Right forelimb (tissue), 1 donor: ENCODE measurements at places on chromosomes 12 and 14.

DNA sequence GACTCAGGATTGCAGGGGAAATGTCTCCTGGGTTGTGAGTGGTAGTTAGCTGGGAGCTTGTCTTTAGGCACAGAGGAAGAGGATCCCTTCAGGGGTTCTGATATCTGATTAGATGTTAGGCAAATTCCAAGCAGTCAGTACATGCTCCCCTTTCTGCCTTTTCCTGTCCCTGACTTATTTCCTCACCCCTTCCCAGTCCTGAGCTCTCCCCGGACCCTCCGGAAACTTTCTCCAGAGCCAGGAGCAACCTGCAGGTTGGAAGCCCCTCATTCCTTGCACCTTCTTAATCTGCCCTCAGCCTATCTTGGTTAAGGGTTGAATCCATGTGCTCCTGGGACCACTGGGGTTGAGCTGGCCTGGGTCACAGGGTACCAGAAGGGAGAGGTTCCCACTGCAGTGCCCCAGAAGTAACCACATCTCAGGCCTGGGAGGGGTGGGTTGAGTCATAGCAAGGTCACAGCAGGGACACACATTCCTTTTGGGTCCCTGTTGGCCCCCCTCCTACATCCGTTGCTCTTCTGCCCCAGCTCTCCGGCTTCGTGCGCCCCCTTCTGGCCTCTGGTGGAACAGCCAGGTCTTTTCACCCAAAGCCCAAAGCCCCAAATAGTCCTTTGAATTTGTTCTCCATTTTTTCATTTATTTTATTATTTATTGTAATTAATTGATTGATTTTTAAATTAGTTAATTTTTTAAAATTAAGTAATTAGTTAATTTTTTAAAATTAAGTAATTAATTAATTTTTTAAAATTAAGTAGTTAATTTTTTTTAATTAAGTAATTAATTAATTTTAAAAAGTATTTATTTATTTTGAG lies 1.8 kb downstream of the IGFBP6 start:
- DNase-seq, result peak; percentile 94

DNA sequence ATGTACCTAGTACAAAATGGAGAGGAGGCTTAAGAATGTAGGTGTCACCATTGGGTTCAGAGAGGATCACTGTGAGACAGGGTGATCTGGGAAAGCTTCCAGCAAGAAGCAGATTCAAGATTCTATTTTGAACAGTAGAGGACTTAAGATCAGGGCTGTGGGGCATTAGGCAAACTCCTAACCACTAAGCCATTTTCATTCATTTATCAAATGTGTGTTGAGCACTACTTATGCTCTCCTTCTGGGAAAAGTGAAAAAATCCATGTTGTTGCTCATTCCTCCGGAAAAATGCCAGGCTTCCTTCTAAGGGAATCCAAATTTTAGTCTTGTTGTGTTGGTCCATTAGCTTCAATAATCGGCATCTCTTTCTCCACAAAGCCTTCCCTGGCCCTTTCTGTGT lies 163.4 kb downstream of the NUAK1 start:
- DNase-seq, result no peak

- no peak for DNase-seq
These were observed 112.1 kb downstream of the DPF3 start for GRCh38 chr14:72781561-72782508.

- no peak for DNase-seq
These were observed 150.1 kb downstream of the SLC38A4 start for GRCh38 chr12:46675736-46676135.

GRCh38 chr12:84157170-84157569 lies 755.4 kb downstream of the SLC6A15 start:
- no peak for DNase-seq

DNA sequence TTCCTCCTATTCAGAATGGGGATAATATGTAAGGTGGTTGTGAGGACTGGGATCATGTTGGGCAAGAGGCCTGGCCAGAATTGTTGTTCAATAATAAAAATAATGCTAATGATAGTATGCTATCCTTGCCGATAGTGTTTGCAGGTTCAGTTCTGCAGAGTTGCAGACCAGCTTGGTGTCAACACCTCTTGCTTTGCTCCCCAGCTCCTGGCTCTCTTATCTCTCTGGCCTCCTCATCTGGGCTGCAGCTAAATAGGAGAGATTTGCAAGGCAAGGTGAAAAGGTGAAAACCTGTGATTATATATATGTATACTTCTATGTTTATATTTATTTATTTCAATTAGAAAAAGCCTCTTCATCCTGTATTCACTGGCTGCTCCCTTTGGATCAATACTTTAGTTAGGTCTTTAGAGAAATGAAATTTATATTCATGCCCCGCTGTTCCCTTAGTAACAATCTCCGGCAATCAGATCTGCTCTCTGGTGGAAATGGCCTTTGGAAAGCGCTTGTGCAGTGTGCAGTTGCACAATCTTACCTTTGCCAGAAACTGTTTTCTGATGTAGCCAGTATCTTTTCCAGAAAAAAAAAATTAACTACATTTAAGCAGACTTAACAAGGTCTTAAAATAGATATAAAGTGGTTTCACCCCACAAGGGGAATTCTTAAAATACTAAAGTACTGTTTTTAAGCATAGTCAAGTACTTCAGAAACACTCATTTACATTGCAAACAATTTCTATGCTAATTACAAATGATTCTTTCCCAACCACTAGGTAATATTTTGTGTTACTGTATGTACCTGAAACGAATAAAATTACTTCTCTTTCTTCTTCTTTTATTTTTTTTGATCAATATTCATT lies 19.1 kb upstream of the ACVR1B start:
- no peak for DNase-seq

DNA sequence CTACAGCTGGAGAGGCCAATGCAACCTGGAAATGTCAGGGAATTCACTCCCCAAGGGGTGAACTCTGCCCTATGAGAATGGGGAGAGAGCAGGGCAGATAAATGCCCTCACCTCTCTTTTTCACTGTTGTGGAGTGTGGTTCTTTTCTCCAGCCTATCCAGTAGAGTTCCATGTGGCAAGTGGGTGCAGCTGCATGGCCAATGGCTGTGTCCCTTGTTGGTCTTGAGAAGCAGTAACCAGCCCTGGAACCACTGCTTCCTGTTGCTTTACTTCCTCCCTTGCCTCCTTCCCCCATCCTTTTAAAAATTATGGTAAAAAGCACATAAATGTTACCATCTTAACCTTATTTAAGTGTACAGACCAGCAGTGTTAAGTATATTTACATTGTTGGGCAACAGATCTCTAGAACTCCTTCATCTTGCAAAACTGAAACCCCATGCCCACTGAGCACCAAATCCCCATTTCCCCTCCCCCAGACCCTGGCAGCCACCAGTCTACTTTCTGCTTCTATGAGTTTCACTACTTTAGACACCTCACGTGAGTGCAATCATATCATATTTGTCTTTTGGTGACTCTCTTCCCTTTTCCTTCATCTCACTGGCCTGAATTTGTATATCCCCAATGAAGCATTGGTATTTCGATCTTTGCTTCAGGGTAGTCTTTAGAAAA lies 77.0 kb upstream of the GRIP1 start:
- no peak for DNase-seq

DNA sequence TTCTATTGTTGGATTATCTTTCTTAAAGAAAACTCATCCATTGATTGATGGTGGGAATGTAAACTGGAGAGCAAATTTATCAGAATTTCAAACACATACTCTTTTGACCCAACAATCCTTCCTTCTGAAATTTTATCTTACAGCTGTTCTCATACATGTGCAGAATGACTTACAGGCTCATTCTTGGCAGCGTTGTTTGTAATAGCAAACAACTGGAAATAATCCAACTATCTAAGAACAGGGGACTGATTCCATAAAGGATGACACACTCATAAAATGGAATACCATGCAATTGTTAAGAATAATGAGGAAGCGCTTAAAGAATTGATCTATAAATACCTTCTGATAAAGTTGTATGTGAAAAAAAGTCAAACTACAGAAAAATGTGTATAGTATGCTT lies 24.0 kb downstream of the RHOJ start:
- DNase-seq, result no peak

GRCh38 chr12:94637390-94638113 lies 12.8 kb downstream of the TMCC3 start:
- DNase-seq, result no peak

DNA sequence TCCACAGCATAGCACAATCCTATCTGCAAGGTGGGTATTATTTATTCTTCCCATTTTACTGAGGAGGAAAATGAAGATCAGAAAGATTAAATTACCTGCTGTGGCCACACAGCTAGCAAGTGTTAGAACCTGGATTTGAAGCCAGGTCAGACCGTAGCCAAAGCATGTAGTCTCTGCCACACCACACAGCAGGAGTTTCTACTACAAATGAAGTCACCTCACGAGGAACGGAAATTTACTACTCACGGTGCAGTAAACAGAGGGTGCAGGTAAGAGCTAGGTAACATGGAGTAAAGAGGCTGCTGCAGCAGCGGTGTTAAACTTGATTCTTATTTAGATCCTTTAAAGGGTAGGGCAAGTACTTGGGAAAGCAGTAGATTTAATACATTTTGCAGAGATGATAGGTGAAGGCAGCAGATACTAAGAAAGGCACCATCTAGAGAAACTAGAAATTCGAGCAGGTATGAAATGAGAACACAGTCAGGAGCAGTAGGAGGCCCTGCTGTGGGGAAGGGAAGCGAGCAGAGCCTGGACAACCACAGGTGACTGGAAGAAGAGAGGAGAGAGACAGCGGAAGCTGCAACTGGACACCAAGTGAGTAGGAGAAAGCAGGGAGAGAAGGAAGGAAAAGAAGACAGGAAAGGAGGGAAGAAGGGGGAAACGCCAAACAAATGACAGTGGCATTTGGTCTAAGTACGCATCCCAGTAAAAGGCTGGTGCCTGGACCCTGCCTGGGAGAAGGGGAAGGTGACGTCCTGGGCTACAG lies 21.5 kb downstream of the SPTB start:
- DNase-seq, result no peak

GRCh38 chr12:62758216-62758615 lies 176.7 kb downstream of the PPM1H start:
- DNase-seq, result no peak

- DNase-seq, result no peak
These were observed 65.6 kb downstream of the FERMT2 start for GRCh38 chr14:52885230-52885629.

DNA sequence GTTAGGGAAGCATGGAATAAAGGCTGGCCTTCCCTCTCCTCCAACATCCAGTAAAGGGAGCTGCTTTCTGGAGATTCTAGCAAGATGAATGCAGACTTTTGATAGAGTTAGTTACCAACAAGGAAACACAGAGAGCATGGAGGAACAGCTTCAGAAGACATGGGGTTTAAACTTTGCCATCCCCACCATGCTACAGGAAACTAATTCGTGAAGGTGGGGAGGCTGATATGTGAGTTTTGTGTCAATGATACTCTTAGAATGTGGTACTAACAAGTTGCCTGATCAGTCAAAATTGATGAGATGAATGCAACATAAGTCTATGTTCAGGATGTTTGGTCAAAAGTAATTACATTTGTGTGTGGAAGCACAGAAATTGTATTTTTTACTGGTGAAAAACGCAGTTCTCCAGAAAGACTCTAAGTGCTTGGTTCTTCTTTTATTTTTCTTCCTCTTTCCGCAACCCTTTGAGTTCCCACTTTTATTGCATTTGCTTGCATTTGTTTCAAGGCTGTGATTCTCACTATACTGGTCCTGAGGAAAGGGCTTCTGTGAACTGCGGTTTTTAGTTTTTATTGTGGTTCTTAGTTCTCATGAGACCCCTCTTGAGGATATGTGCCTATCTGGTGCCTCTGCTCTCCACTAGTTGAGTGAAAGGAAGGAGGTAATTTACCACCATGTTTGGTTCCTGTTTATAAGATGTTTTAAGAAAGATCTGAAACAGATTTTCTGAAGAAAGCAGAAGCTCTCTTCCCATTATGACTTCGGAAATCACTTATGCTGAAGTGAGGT lies at the start of gene CLEC4A:
Gene CLEC4A, plus strand, starts transcription at position 494 of the 789 bp plus-strand sequence. Its CDS starts 262 bp downstream, at position 756.
- DNase-seq, result no peak

- no peak for DNase-seq
These were observed 24.3 kb downstream of the BTBD6 start for GRCh38 chr14:105272623-105273022.

GRCh38 chr12:70698345-70698744 lies 61.1 kb upstream of the PTPRB start:
- no peak for DNase-seq

DNA sequence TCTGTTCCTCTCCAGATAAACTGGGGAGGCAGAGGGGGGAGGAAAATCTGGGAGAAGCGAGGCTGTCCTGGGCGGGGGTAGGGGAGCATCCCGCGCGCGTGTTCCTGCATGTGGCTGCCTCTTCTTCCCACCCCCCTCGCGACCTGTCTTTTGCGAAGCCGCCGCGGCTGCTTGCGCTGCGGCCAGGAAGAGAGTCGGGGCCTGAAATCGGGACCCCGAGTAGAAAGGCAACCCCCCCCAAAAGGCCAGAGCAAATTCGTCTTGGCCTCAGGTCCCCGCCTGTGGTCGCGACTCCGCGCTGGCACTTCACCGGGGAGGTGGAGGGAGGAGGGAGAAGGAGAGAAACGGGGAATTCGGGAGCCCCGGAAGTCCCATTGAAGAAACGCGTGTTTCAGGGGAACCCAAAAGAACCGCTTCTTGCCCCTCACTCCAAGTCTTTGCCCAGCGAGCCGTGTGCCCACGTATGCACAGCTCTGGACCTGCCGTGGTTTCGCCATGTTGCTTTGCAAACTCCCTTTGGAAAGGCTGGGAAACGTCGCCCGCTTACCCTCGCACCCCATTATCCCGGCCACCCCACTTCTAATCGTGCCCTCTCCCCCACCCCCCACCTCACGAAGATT lies 944 bp downstream of the CCND2 start:
- peak; percentile 72 for DNase-seq

GRCh38 chr14:35390577-35391387 lies 13.8 kb downstream of the NFKBIA start:
- DNase-seq, result no peak

GRCh38 chr14:106228541-106229158 lies 702.3 kb downstream of the TMEM121 start:
- no peak for DNase-seq

DNA sequence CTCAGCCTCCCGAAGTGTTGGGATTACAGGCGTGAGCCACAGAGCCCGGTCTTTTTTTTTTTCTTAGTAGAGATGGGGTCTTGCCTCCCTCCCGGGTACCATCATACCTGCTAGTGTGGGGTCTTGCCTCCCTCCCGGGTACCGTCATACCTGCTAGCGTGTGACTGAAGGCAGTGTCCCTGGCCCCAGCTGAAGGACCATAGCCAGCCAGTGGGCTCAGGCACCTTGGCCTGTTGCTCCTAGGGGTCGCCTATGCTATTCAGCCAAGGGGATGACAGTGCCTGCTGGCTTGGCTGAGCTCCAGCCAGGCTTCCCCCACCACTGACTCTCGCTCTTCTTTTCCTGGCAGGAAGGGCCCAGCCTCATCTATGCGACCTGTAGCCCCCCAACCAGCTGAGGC lies 10.5 kb upstream of the BLTP3B start:
- DNase-seq, result no peak

DNA sequence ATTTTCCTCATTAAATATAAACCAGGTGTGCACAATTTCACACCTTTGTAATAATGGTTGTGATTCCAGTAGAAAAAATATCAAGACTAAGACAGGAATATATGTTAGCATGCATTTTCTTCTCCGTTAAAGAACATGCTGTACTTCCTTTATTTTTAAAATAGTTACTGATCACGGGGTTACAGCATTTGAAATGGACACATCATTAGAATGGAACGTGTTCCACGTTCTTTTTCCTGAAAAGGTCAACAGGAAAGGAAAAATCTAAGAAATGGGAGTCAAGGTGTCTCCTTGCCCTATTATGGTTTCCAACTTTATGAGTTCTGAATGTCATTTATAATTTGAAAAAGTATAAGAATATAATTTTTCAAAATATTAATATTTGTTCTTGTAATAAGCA lies 1325.7 kb downstream of the SLC16A7 start:
- no peak for DNase-seq

GRCh38 chr14:24712374-24712773 lies 78.4 kb upstream of the GZMB start:
- no peak for DNase-seq
